ENCODE measurements at places on chromosomes 3 and 15.

GRCh38 chr3:178056868-178057267, 479.4 kb upstream of the KCNMB2 start:
- no peak for DNase-seq

DNA sequence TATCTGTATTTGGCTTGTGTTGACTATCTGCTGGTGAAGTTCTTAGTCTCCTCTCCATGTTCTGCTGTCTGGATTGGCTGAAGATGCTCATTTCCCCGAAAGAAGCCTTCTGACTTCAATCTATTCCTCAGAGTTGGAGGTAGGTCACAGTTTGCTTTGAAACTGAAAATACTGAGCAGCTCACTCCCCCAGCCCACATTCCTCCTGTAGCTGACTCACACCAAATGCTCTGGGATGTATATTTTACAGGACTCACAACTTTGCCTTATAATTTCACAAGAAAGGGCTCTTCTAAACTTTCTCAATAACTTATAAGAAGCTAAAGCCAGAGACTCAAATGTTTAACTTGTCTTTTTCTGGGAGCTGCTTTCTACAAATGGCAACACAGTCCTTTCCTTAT, 36.3 kb upstream of the SNX4 start:
- no peak for DNase-seq

- DNase-seq = no peak
Observed at GRCh38 chr3:106457281-106458180, 588.7 kb upstream of the CBLB start.

DNA sequence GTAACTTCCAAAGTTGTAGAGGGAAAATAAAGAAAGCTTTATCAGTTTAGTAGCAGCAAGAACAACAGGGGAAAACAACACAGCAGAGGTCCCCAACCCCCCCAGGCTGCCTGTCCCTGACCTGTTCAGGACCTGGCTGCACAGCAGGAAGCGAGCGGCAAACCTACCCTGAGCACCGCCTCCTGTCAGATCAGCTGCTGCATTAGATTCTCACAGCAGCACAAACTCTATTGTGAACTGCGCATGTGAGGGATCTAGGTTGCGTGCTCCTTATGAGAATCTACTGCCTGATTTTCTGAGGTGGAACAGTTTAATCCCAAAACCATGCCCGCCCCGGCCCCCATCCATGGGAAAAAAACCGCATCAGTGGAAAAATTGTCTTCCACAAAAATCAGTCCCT, 40.3 kb downstream of the USP50 start:
- no peak for DNase-seq

- no peak for DNase-seq
Observed at GRCh38 chr3:105355408-105356061, 11.2 kb upstream of the ALCAM start.

- no peak for DNase-seq
Observed at GRCh38 chr3:66256806-66257205, 36.0 kb downstream of the SLC25A26 start.

GRCh38 chr3:124986192-124987143, 51.9 kb upstream of the MUC13 start:
- no peak for DNase-seq

GRCh38 chr3:112651516-112651915, 10.6 kb upstream of the CCDC80 start:
- DNase-seq = no peak

DNA sequence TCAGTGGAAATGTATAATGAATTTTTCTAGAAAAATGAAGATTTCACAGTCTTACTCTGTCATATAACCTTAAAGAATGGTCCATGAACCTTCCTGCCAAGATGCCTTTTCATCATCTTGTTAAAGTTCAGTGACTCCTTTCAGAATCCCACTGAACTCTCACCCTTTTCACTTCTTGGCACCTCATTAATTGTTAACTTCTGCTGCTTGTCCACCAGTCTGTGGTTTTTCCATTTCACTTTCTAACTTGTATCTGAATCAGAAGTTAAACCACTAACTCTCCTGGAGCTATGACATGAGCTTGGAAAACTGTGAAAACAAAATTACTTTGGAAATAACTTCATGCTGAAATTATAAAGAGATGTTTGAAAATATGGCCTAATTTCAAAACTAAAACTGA, 281.2 kb upstream of the ALCAM start:
- DNase-seq = no peak

DNA sequence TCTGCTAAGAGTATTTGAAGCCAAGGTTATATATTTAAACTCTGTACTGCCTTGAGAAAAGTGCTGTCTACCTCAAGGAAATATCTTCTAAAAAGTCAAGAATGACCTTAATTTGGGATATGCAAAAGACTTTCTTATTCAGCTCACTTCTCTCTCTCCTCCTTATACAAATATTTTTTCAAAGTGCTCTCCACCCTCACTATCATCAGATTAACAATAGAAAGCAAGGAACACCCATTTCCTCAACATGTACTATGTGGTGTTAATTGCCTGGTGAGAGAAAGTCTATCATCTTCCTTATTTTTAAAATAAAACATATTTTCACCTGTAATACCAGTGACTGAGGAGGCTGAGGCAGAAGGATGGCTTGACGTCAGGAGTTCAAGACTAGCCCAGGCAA, 44.4 kb upstream of the RSL24D1 start:
- DNase-seq = no peak

DNA sequence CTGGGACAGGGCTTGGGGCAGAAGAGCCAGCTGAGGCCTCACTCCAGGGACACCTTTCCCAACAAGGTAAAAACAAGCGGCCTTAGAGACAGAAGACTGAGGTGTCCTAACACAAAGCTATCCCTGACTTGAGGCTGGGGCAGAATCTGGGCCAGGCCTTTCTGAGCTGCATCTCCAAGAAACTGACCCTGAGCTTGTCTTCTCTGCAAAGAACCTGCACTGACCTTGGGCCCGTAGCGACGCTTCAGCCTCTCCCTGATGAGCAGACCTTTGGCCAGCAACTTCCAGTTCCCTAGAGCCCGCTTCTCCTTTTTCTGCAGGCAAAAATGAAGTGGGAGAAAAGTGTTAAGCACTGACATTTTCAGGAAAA, 22.2 kb downstream of the TMEM43 start:
- DNase-seq = no peak

DNA sequence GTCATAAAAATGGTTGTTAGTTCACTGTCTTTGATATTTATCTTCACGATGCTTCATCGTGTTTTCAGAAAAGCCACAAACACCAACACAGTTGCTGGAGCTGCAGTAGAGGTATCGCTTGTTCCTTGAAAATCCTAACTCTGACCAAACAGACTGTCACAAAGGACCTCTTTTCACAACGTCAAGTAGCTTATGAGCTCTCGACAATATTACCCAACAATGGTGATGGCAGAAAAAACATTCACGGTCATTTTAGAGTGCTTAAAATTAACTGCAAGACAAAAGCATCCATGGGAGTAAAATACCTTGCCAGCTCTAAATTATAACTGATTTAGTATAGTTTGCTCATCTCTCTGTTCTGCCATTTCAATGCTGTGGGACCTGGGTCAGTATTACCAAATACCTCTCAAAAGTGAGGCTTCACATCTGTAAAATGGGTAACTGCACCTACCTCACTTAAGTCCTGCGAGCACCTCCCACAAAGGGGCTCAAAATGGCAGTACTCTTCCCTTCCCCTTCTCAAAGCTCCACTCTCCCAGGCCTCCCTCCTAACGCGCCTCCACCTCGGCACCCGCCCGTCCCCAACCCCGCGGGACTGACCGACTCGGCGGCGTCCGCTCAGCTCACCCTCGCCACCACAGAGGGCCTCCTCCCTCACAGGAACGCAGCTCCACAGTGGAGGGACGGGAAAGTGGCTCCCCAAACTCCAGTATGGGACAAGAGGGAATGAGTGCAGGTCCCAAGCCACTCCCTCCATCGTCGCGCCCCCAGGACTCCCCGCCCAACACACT, 546 bp downstream of the TRIM59 start:
- DNase-seq = no peak
